Stimulated activated CD8-positive, alpha-beta memory T cell treated with anti-CD3 and anti-CD28 coated beads, Interleukin-15, amount 100 ng/mL, for 1 hour (primary cell): ENCODE measurements at places on chromosomes 12 and 14.

- no peak for DNase-seq
These were observed 71.8 kb upstream of the BCAT1 start for GRCh38 chr12:25020621-25021243.

GRCh38 chr12:66612090-66612775 is 66.6 kb downstream of the GRIP1 start:
- no peak for DNase-seq

DNA sequence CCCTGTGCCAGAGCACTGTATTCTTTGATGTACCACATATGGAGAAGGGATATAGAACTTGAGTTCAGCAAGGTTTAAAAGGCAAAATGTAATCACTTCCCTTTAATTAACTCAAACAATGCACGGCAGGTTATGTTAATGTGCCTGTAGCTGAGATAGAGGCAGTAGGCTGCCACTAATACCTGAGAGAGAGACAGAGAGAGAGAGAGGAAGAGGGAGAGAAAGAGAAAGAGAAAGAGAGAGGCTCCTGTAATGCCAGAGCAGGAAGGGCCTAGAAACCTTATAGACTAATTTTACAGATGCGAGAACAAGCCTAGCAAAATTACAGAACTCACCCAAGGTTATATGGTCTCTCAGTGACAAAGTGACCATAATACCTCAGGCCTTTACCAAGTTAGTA is 679.8 kb downstream of the NRXN3 start:
- no peak for DNase-seq

- no peak for DNase-seq
These were observed 89.2 kb downstream of the PUS7L start for GRCh38 chr12:43669373-43669772.

DNA sequence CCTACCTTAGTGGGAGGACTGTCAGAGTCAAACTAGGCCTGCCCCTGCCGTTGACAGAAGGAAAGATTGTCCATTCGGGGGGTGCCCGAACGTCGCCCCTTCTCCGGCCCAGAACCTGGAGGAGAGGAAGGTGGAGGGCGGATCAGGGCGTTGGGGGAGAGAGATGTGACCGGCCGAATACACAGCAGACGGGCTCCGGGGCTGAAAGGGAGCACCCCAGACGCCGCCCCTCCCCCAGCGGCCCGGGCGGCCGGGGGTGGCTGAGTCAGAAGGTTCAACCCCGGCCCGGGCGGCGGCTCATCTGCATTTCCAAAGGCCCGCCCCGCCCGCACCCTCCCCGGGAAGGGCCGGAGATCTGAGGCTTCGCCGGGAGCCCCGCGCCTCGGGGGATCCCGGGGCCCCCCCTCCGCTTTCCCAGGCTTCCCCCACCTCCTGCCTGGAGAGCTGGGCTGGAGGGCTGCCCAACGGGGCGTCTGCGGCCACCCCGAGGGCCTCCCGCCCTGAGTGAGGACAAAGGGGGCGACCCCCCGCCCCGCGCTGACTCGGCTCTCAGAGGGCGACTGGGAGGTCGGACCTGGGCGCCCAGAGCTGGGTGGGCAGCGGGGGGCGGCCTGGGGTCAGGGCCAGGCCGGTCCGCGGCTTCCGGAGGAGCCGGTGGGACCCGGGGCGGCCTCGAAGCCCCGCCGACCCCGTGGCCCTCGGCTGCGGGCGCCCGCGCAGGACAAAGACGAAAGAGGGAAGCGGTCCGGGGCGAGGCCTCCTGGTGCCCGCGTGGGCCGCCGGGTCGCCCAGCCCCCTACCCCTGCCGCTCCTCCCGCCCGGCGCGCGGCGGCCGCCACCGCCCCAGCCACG is 3.7 kb upstream of the SETD1B start:
- no peak for DNase-seq

DNA sequence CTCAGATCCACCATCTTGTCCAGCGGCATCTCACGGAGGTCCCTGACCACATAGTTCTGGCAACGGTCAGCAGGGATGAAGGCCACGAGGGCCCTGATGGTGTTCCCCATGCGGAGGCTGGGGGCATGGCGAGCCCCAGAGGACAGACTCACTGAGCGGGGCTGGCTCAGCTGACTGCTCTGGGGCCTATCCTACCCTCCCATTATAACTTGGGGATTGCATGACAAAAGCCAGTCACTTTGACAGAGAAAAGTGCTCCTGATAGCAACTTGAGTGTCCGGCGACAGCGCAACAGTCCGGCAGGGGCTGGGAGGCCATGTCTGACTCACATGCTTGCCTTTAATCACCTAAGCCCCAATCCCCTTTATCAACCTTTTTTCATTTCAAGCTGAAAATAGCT is at the start of gene LRRC10:
TSS of gene LRRC10 (minus strand) at position 179 of the 400 bp plus-strand sequence. CDS start at position 110, 69 bp downstream.
- DNase-seq = no peak

DNA sequence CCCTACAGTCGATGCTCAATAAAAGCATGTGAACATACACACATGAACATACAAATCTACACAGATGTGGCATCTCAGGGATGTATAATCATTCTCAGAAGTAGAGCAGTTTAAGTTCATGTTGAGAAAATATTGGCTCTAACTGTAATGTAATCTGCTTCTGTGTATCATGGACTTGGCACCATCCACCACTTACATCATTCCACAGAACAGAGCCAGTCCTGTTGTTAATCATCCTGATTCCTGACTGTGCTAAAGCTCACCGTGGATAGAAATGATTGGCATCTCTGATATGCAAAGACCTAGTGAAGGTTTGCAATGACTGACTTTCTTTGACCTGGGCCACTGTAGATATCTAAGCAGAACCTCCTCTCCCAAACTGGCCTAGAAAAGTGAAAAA is 1141.3 kb downstream of the BCL11B start:
- no peak for DNase-seq

- no peak for DNase-seq
These were observed 1.3 kb downstream of the BCL2L2 start for GRCh38 chr14:23307687-23308644.

- DNase-seq = peak; percentile 58
These were observed 1.8 kb downstream of the COX6A1 start for GRCh38 chr12:120439646-120440247.

- DNase-seq = no peak
These were observed 8.2 kb upstream of the CCDC85C start for GRCh38 chr14:99612071-99612737.
